ENCODE measurements at places on chromosomes 2 and 18.

GRCh38 chr2:113077921-113078320 lies 10.2 kb downstream of the IL1F10 start:
- DNase-seq, result peak; percentile 12

DNA sequence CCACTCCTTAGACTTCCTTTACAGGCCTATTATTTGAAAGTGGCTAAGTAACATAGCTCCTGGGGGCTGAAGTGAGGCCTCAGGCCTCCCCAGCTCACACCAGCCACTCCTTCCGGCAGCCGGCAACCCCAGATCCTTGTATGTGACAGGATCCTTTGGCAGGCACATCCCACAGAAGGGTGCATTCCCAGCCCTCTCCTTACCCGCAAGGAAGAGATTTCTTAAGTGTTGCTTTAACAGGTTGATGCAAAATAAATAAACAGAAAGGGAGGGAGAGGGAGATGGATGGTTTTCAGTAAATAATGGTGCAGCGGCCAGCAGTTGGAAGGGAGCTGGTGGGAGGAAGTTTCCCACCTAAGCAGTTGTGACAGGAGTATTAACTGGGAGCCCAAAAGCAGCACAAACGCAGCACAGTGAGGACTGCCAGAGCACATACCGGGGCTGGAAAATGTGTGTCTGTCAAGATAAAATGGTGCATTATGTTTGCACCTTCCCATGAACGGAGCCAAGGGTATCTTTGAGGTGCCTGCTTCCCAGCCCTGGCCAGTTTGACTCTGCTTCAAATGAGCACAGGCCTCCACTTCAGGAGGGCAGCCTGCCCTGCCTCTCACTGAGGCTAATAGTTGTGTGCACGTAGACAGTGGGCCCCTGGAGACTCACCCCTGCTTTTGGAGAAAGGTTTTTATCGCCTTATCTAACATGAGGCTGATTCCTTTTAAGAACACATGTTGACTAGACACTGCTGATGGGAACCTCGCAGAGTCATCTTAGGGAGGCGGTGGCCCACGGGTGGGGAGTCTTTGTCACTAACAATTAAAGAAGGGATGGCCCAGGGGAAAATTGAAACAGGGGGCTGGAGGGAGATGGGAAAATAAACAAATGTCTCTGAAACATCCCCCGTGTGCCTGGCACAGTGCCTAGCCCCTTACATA lies 32.8 kb downstream of the NRP2 start:
- no peak for DNase-seq

DNA sequence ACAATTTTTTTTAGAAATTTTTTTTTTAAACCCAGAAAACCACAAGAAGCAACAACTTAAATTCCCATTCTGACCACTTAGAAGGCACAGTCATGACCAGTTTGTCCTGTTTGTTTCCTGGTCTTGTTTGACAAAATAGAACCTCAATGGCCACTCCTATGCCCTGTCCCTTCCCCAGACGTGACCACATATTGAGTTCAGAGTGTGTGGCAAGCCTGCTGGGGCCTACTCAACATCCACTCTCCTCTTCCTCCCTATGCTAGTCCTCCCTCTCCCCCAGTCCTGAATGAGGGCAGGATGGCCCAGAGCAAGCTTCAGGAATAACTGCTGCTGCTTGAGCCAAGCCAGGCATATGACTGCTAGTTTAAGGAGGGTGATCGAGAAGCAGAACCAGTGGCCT lies 89.6 kb downstream of the PRELID3A start:
- DNase-seq, result no peak

- DNase-seq, result peak; percentile 82
Measured at GRCh38 chr18:10660179-10660884, 134.5 kb downstream of the NAPG start.

DNA sequence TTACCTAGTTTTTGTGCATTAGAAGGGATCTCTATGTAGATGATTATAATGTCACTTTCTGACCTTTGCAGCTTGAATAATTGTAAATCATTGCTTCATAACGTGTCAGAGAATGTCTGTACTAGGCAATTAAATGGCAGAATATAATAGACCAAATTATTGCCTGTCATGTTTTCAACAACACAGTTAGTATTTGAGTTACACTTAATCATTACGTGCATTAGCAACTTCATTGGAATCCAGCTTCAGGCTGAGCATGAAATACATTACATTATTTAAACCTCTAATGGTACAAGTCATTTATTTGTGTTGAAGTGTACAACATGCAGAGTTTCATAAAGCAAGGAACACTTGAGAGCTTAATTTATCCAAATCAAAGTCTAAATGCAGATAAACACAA lies 48.0 kb downstream of the ZNF407 start:
- DNase-seq, result peak; percentile 60

DNA sequence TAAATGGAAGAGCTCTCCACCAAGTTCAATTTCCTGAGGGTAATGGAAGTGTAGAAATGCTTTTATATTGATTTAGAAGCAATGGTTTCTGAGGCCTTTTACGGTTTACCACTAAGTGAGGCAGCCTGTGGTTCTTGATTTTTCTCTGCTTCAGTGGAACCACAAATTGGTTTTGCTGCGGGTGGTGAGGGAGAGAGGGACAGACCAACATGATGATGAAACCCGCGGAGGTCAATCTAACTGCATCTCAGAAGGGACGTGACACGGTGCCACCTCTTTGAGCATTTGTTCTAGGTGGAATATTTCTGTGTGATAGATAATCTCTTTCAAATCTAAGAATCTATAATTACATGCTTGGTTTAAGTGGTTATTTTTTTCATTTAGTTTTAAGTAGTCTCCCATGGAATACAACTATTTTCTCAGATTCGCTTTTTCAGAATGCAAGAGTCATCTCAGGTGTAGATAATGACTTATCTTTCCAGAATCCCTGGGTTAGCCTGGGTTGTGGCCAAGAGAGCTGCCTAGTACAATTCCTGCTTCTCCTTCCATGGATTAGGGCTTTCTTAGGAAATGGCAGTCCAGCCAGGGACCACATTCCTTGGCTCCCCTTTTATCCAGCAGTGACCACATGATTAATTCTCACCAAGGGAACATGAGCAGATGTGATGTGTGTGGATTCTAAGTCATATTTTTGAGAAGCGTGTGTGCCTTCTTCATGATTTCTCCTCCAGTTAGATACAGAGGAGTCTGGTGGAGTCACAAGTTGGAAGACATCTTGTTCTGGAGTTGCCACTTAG lies 52.5 kb downstream of the KCNE4 start:
- DNase-seq, result peak; percentile 37

GRCh38 chr2:9100080-9100876 lies 96.8 kb upstream of the MBOAT2 start:
- no peak for DNase-seq

- peak; percentile 30 for DNase-seq
Measured at GRCh38 chr18:73741946-73742345, 405.7 kb downstream of the FBXO15 start.

DNA sequence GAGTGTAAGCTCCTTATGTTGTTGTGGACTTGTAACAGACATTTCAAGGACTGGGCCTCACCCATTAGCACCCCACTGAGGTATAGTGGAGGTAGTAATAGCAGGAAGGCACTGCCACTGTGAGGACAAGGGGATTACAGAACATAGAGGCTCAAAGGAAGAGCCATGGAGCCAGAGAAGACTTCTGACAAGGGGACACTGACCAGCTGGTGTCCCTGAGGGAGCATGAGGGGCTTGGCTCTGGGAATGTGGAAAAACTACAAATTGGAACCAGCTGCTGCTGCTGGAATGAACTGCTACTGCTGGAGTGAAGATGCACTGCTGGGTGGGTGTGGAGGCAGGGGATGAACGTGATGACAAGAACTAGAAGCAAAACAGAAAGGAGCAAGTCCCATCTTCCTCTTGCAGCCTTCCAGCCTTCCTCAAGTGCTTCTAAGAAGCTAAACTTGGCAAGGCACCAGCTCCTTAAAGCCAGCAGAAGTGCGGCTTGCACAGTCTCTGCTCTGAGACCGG lies 167.3 kb upstream of the NOSTRIN start:
- DNase-seq, result peak; percentile 70

DNA sequence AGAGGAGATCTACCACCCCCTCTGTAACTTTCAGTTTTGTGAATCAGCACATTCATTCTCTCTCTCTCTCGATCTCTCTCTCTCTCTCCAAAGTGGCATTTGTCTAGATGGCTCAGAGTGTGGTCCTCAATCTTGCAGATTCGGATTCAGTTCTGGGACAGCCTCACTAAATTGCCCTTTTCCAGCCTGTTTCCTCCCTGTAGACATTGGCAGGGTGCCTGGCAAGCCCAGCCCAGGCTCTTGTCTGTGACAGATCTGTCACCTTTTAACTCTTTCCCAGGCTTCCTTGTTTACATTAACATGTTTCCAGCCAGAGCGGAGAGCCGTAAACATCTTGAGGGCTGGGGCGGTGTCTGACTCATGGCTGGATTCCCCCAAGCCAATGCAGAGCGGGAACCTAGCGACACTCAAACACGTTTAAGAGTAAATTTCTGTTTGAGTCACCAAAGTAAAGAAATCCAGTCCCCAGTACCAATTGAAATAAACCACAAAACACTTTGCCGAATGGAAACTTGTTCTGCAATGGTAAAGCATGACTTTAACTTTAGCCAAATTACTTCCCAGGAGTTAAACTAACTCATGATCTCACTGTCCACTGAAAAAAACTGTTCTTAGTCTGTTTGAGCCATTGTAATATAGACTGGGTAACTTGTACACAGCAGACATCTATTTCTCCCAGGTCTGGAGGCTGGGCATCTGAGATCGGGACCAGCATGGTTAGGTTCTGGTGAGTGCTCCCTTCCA lies 6.6 kb upstream of the CYP27C1 start:
- peak; percentile 92 for DNase-seq

GRCh38 chr18:7684966-7685365 lies 117.8 kb downstream of the PTPRM start:
- DNase-seq, result no peak

- no peak for DNase-seq
Measured at GRCh38 chr2:230893338-230893737, 28.6 kb downstream of the ITM2C start.

DNA sequence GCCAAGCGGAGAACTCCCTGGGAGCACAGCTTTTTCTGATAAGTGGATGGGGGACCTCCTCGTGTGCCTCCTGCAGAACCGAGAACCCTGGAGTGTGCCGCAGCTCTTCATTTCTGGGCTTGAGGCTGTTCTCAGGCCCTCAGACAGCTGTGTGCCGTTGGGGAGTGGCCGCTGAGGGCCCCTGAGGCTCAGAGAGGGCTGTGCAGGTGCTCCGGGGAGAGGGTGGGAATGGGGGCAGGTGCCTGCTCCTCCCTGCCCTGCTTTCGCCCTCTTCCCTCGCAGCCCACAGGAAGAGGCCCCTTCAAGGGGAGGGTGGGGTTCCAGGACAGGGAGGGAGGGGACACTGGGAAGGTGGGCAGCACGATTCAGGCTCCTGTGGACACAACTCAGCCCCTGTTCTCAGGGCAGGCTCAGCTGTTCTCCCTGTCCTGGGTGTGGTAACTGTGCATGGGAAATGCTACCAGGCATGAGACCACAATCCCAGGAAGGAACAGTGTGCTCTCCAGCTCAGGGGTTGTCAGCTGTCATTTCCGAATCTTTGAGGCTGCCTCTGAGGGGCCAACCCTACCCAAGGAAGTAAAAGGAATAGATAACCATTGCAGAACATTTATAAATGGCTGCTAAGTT lies 11.3 kb downstream of the LCT start:
- DNase-seq, result no peak

DNA sequence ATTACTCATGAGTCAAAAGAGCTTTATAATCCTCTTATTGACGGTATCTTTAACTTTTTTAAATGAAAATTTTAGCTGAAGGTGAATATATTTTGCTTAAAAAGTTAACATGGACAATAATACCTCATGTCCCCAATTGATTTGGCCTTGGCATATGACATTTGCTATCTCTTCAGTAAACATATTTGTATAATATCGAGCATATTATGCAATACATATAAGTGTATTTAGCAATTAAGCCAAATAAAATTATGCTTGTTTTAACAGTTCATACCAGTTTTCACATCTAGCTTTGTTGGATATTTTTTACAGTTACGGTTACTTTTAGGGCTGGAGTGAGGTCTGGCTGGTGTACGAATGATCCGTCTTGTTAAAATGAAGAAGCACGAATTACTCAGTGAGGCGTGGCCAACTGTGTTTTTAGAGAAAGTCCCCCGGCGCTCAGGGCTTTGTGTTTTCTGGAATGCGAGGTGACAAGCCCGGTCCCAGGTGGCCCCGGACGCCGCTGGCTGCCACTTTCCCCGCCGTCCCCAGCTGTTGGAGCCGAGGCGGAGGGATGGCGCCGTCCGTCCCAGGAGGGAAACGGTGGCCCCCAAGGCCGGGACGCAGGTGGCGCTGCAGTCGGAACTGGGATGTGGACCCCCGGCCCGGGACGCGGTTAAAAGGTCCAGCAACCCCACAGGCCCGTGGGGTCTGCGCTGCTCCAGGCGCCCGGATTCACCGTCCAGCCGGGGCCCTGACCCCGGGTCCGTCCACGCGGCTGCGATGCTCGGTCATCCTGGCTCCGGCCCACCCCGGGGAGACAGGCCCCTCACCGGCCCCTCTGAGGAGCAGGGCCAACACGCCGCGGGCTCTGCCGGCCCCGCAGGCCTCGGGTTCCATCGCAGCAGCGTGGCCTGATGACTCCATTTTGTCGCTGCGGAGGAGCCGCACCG lies 41.3 kb downstream of the TMEM18 start:
- no peak for DNase-seq

- DNase-seq, result peak; percentile 93
Measured at GRCh38 chr18:11320986-11321385, 171.6 kb upstream of the PIEZO2 start.

DNA sequence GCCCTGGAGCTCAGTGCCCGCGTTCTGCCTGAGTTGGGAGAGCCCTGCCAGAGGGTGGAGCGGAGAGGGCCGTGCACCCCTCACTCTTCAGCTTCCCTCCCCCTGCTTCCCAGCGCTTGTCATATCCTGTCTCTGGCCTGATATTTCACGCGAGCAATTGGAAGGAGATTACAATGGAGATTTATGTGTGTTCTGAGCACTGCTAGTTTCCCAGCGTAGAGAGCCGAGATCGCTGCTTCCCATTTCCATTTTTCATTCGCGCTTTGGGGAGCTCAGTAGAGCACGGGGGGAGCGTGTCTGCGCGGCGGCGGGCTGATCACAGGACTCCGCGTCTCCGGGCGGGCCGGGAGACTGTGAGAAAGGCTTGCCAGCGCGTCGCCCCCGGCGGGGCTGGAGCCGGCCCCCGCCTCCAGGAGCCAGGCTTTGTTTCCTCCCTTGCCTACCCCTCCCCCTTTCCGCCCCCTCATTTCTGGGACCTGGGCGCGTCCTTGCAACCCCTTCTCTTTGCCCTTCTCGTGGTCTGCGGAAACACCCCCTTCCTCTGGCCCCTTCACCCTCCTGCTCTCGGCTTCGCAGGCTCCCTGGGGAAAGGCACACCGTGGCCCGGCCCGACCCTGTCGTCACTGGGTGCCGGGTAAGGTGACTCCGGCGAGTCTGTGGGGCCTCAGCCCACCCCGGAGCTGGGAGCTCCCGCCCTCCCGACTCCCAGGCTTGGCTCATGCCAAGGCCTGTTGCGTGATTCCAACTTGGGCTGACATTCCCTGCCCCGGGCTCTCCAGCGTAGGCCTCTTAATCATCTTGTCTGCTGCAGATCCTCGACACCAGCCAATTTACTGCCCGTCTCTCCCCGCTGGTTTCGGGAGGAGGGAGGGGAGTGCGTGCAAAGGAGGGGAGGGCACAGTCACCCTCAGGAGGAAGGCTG lies 5.8 kb downstream of the DLX2 start:
- DNase-seq, result peak; percentile 86

All from fibroblast of skin of right biceps (primary cell).